ENCODE measurements at places on chromosomes 7 and 10. TPM values are rescaled to one million over a fixed set of nuclear protein-coding genes. Genes with fewer than 3 reads are reported as not detected.

Gene NPSR1
- total RNA-seq = not detected

Gene PDE1C
- total RNA-seq = 3.8 TPM

Gene CAV2
- 178 TPM for total RNA-seq

Gene COL26A1
- 0.36 TPM for total RNA-seq

Gene NKX1-2
- total RNA-seq = 0.06 TPM

Gene NEUROG3
- total RNA-seq = not detected

Gene CYP2C9
- total RNA-seq = not detected

Gene MOSPD3
- 19.0 TPM for total RNA-seq

Gene CEP41
- total RNA-seq = 13.9 TPM

Gene PILRA
- total RNA-seq = 6.3 TPM

Gene SLC26A3
- not detected for total RNA-seq

Gene SPDYE8
- total RNA-seq = not detected

Gene NUTM2E
- 0.25 TPM for total RNA-seq

Gene NAT16
- total RNA-seq = 0.06 TPM

Gene ZWINT
- total RNA-seq = 82.0 TPM

Gene ARID5B
- 1.2 TPM for total RNA-seq

Gene R3HCC1L
- total RNA-seq = 13.9 TPM

Gene UNCX
- not detected for total RNA-seq
